SHP77 treated with DMSO at 0.1 percent for 48 hours (cell line): ENCODE measurements at places on chromosomes 2 and 18.
A peak's percentile ranks its signal among the peaks of the same experiment; 100 is the strongest.

GRCh38 chr2:137675584-137676327 lies 288.5 kb upstream of the HNMT start:
- no peak for DNase-seq

DNA sequence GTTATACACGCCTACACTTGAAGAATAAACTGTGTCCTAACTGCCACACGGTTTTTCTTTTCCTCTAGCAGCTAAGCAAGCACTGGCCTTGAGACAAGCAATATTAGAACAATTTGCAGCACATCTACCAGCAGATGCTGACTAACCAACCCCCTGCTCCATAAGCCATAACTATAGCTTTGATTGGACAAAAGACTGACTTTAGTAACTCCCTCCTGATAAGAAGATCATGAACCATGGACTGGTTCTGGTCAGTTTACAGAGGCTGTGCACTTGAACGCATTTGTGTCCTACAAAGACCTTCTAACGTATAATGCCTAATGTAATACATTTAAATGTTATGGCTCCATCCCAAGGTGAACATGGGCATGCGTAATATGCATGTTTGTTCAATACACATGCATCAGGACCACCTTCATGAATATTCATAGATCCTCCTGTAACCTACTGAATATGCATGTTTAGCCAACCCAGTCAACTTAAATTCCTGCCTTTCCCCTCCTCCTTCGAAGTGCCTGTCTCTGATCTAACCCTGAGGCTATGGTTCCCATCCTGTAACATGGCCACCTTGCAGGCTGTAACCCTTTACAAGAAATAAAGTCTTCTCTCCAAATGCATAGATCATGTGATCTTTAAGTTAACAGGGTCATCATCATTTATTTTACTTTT lies 26.5 kb downstream of the SLC4A5 start:
- DNase-seq, result no peak

GRCh38 chr2:235098736-235099494 lies 147.1 kb downstream of the SH3BP4 start:
- DNase-seq, result no peak

GRCh38 chr18:77308216-77308615 lies 58.6 kb downstream of the GALR1 start:
- no peak for DNase-seq

- DNase-seq, result no peak
Observed at GRCh38 chr2:46812361-46813019, 103.1 kb downstream of the MCFD2 start.

DNA sequence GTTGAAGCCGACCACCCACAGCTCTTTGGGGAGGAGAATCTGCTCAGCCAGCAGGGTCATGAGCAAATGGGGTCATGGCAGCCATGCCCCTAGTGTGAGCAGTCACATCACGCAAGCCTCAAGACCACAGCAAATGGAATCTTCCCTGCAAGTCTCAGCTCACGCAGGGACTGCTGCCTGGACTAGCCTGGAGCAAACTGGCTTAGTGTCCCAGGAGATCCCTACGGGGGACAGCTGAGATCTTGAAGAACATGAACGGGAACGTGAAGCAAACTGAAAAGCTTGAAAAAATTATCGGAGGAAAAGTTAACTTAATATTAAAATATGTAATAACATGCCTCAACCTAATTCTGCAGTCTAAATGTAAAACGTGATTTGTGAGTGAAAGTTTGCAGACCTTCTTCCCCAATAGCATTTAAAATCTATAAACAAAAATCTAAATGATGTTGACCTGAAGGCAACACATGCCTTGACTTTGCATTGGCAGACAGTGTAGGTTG lies 118.4 kb downstream of the FAM124B start:
- DNase-seq, result no peak

DNA sequence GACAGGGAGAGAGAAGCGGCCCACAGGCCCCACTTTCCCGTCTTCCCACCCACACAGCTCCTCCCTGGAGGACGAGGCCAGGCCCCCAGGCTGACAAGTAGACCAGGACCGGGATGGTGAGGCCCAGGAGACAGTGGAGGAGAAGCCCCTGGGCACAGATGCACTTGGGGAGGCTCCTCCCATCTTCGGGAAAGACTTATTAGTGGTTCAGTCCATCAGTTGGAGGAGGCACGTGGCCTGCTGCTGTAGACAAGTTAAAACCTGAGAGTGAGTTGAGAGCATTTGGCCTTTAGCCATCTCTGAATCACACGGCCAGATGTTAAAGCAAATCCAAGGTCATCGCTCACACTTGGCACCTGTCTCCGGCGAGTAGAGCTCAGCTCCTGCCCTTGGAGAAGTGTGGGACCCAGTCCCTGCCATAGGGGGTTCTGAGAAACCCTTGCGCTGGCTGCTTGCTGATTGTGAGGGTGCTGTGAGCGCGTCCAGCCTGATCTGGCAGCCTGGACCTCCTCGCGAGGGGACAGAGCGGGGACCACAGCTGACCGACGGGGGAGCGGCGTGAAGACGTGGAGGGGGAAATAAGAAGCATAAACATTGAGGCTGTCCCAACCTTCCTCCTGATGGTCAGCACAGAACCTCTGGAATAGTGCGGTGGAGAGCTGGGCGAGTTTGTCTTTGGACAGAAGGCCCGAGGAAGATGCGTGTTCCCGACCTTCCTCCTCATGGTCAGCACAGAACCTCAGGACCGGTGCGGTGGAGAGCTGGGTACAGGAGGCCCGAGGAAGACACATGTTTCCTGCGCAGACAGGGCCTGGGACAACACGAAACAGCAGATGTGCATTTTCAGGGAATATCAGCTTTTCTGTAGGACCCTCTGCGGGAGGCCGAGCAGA lies 24.7 kb upstream of the ALLC start:
- peak; percentile 77 for DNase-seq

GRCh38 chr2:105329561-105330495 lies at the start of gene TGFBRAP1:
TSS of gene TGFBRAP1 (minus strand) at chr2:105329735. CDS start at chr2:105308301, 21,434 bp downstream.
- peak; percentile 10 for DNase-seq

DNA sequence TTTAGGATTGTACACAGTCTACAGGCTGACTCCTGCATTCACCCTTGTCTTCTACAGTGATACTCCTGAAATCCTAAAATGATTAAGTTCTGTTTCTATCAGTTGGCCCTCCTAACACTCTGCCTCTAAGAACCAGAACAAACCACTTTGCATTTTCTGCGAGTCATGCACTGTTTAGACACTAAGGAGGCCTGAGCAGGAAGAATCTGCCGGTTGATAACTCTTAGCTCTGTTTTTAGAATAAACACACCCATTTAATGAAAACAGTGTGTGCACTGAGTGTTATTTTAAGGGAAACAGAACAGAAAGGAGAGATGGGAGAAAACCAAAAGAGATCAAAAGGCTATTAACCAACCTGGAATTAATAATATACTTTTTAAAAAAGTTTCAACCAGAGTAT lies 22.9 kb upstream of the SSB start:
- DNase-seq, result no peak

DNA sequence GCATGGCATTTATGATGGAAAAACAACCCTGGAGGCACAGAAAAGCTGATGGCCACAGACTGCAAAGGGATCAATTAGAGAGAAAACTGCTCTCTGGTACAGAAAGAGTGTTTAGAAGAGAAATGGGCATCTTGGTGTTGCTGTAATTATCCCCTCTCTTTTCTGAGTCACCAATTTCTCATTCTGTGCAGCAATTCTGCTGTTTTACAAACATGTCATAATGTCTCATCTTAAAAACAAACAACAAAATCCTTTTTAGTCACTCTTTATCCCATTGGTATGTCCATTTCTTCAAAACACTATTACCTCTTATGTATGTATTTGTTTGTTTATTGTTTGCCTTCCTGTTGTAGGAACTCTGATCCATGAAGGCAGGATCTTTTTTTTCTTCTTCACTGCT lies 73.9 kb upstream of the HK2 start:
- DNase-seq, result no peak

- DNase-seq, result no peak
Observed at GRCh38 chr2:1758171-1758570, 13.9 kb upstream of the PXDN start.

DNA sequence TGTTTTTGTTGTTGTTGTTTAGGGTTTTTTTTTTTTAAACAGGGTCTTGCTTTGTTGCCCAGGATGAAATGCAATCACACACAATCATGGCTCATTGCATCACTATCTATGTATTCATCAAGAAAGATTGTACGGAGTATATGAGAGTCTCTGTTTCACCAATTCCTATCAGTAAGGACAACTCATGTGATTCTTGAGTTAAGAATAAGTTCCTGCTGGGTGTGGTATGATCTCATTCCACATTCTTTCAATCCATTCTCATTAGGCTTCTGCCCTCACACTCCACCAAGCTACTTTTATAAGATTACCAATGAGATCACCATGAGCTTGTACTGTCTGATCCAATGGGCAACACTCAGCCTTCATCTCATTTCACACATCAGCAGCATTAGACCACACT lies 9.1 kb upstream of the AP1S3 start:
- DNase-seq, result no peak

DNA sequence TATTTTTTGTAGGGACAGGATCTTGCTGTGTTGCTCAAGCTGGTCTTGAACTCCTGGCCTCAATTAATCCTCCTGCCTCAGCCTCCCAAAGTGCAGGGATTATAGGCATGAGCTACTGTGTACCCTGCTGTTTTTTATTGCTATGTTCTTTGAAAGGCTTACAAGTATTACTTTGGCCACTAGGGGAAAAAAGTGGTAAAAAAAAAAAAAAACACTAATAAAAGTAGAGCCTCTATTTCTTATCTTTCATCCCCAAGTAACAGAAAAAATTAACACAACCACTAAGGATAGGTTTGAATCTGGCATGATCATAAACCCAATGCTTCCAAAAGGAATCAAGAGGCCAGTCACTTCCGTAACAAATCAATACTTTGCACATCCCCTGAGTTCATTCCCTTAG lies 11.6 kb downstream of the NOL10 start:
- DNase-seq, result no peak

GRCh38 chr2:106344302-106344701 lies 123.9 kb downstream of the RGPD3 start:
- DNase-seq, result no peak

- no peak for DNase-seq
Observed at GRCh38 chr2:105893011-105893995, 148.6 kb downstream of the NCK2 start.

GRCh38 chr2:10297959-10298531 lies 4.7 kb upstream of the HPCAL1 start:
- DNase-seq, result no peak
